Activated naive CD4-positive, alpha-beta T cell (primary cell): ENCODE measurements at places on chromosomes 1 and 21.

GRCh38 chr1:111813440-111814304 is 58.0 kb downstream of the DDX20 start:
- DNase-seq = no peak

DNA sequence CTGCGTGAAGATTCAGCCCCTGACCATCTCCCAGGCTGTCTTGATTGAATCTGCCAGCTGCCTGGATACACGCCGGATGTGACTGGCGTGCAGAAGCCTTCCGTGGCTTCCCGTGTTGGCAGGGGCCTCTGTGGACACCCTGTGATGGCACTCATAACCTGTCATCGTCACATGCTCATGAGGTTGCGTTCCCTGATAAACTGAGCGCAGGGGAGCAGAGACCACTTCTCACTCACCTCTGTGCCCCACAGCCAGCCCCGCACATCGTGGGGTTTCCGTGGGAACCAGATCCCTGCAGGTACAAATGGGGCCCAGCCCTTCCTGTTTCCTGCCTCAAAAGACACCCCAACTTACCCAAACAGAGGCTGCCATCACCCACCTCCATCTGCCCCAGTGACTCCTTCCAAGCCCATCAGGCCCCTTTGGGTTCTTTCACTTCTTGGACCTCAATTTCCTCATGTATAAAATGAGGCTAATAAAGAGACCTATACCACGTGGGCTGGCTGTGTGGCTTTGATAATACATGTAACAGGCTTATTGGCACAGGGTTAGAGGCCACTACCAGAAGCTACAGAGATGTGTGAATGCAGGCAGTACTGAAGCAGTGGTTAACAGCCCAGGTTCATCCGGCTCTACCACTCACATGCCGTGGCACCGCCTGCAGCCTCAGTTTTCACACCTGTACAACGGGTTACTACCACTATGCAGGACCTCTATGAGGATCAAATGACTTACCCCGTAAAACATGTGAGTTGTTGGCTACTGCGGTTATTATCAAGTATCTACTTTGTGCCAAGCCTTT is 23.6 kb downstream of the HTR6 start:
- DNase-seq = no peak

- DNase-seq = no peak
Observed at GRCh38 chr1:156726549-156727226, 1.6 kb upstream of the METTL25B start.

DNA sequence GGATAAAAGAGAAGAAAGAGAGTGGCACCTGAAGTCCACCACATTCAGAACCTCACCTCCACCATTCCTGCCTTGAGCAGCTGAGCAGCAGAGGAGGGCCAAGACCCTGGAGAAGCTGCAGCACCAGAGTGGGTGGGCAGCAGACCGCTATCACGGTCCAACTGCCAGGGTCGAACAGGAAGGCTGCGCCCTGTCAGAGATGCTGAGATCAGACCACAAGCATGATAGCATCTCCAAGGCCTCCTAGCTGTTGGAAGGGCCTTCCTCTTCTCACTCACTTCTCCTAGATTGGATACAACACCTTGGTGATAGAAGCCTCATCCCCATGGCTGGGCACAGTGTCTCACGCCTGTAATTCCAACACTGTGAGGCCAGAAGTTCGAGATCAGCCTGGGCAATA is 12.1 kb upstream of the SLC45A3 start:
- DNase-seq = no peak

DNA sequence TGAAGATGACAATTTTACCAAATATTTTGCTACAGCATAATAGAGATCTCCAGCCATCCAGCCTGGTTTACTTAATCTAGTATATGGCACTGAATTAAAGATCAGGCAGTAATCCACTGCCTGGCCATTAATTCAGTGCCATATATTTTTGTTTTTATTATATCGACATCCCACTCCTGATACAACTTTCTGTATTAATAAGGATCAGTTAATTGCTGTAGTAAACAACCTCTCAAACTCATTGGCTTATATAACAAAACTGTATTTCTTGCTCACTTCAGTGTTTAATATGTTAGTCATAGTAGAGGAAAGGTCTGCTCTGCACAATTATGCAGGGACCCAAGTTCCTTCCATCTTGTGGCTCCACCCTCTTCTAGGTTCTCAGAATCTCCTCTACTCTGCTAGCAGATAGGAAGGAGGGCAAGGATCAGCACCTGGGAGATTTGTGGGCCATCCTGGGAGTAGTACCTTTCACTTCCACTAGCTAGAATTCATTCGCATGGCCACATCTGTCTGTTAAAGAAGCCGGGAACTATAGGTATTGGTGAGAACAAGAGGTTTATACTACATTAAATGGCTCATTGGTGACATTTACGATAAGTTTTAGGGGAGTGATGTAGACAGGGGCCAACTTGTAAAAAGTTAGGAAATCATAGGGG is 3.6 kb upstream of the ZDHHC18 start:
- DNase-seq = no peak

DNA sequence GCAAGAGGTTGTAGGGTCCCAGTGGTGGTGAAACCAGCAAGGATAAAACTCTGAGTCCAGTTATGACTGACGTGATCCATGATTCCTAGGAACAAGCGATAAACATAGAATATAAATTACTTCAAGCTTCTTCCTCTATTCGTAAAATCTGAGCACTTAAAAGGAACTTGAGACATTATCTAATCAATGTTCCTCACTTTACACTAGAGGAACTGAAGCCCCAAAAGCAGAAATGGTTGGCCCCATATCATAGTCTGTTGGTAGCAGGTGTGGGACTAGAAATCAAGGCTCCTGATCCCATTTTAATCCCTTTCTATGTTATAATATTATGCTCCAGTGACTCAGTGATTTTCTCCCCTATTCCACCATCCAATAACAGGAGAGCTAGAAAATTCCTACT is 21.9 kb upstream of the MNDA start:
- no peak for DNase-seq

- DNase-seq = no peak
Observed at GRCh38 chr1:182575540-182576149, 13.4 kb downstream of the RNASEL start.

DNA sequence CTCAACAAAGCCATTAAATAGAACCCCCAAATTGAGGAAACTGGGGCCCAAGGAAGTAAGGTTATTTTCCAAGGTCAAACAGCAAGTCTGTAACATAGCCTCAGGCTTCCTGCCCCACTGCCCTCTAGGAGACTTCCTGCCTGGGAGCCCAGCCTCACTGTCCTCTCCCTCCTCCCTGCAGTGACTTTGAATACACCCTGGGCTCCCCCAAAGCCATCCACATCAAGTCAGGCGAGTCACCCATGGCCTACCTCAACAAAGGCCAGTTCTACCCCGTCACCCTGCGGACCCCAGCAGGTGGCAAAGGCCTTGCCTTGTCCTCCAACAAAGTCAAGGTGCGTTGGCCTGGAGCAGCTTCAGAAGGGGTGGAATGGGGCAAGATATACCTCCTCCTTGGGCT is 18.3 kb downstream of the GRHL3 start:
- no peak for DNase-seq

DNA sequence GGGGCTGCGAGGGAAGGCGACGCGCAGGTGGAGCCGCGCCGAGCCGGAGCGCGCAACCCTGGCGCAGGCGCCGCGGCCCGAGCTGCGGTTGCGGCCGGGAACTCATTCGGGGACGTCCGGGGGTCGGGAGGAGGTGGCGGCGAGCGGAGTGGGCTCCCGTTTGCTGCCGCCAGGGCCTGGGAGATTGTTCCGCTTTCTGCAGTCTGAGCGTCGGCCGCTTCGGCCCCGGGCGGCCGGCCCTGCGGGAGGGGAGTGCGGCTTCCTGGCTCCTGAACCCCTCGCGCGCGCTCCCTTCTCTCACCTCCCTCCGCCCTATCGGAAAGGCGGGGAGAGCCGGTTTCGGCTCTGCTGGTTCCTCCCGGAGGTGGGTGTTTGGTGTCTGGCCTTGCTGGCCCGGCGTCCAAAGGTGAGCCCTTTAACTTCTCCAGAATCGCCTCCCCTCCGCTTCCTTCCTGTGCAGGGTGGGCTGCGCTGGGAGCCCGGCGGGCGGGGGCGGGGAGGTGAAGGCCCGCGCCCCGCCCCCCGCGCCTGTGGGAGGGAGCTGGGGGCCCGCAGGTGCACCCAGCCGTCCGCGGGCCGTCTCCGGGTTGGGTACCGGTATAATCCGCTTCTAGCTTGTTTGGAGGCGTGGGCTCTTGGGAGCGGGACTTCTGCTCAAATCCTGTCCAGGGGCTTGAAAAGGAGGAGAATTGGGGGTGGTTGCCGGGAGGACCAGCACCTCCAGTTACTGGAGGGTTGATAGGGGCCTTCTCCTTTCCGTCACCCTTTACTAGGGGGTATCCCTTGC is 683 bp downstream of the LRRC8D start:
- peak; percentile 32 for DNase-seq

- DNase-seq = no peak
Observed at GRCh38 chr1:32925403-32926162, 24.4 kb upstream of the TMEM54 start.

GRCh38 chr1:115323366-115324004 is 14.6 kb downstream of the NGF start:
- DNase-seq = no peak

- DNase-seq = no peak
Observed at GRCh38 chr1:19892628-19893168, 10.5 kb downstream of the OTUD3 start.

- DNase-seq = peak; percentile 19
Observed at GRCh38 chr1:203625628-203626019, 1.0 kb upstream of the ATP2B4 start.

DNA sequence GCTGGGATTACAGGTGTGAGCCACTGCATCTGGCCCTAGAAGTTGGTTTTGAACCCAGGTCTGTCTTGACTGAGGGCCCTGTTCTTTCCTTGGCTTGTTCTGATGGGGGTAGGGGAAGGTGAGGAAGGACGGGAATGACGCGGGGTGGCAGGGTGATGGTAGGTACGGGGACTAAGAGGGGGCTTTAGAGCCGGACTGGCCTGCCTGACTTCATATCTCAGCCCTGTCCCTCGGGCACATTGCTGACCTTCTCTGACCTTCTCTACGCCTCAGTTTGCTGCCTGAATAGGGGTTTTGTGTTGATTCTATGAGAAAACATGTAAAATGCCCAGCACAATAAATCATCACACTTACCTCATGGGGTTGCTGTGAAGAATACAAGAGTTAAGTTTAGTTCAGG is 6.7 kb downstream of the RNF186 start:
- no peak for DNase-seq

DNA sequence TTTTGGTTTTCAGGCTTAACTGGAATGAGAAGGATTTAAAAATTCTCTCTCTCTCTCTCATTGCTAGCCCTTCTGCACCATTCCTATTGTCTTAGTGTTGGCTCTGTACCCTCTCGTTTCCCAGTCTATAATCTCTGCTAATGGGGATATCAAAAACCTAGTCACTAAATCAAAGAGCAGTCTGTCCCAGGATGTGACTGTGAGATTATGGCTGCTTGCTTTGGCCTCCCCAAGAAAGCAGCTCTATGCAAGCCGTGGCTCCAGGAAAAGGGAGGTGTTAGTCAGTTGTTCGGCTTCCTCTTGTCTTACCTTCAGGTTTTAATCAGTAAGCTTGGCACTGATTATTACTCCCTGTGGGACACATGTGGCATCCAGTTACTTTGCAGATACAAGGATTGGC is 468.8 kb downstream of the USP25 start:
- DNase-seq = no peak

- no peak for DNase-seq
Observed at GRCh38 chr1:43747736-43748135, 40.4 kb downstream of the ST3GAL3 start.

GRCh38 chr1:244713332-244713731 is 60.4 kb downstream of the DESI2 start:
- DNase-seq = no peak

DNA sequence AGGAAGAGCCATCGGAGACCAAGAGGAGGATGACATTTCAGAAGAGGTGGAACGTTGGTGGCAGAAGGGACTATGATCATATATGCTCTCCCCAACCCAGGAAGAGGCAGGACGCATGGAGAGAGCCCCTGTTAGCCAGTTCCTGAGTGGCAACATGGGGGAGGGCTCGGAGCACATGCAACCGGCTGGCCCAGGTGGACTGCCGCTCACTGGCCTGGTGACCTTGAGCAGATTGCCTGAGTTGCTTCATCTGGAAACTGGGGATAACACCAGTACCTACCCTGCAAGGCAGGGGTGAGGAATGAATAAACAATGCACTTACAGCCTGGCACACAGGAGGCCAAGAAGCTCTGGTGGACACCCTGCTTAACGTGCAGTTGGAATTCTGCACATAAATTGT is 29.0 kb downstream of the SYT6 start:
- DNase-seq = no peak
